ENCODE measurements at places on chromosomes 16 and 17.

DNA sequence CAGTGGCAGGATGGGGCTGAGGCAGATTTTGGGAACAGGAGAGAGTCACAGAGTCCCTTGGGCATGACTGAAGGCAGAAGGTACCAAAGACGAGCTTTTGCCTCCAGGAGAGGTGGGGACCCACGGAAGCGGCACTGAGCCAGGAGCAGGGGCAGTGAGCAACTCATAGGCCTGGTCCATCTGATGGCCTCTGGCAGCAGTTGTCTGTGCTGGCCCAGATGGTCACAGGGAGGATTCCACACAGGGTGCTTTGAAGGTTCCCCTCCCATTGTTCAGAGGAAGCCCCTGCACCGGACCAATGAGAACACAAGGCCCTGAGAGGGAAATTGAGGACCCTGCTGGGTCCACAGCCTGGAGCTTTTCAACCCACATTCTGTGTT is 360.3 kb upstream of the TNRC6C start:
- no peak for DNase-seq

- DNase-seq: no peak
Observed at GRCh38 chr17:13646411-13646810, 44.7 kb upstream of the HS3ST3A1 start.

- DNase-seq: no peak
Observed at GRCh38 chr17:44466339-44466738, 36.9 kb downstream of the GPATCH8 start.

GRCh38 chr17:35088356-35088880 is 24.9 kb upstream of the RFFL start:
- peak; percentile 25 for DNase-seq

DNA sequence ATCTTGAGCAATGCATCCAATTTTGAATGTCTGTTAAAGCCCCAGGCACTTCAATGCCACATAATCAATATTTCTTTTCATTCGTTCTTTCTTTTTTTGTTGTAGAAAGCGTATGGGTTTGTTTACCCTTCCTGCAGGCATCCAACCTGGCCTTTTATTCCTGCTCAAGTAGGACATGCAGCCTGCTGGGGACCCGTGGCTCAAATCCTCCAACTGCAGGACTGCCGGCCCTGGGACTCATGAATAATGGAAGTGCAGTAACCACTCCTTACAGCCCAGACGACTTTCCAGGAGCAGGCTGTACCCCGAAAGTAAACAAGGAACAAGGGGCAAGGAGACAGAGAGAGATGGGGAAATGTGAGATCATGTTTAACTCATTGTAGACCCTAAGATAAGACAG is 126.4 kb downstream of the SALL1 start:
- DNase-seq: no peak

- DNase-seq: no peak
Observed at GRCh38 chr16:2953706-2954627, 10.1 kb upstream of the KREMEN2 start.

GRCh38 chr17:8105957-8106398 is 12.3 kb downstream of the ALOXE3 start:
- no peak for DNase-seq
